ENCODE measurements at places on chromosomes 1 and 21.

- no peak for DNase-seq
Measured at GRCh38 chr1:38803647-38804046, 55.9 kb downstream of the RRAGC start.

DNA sequence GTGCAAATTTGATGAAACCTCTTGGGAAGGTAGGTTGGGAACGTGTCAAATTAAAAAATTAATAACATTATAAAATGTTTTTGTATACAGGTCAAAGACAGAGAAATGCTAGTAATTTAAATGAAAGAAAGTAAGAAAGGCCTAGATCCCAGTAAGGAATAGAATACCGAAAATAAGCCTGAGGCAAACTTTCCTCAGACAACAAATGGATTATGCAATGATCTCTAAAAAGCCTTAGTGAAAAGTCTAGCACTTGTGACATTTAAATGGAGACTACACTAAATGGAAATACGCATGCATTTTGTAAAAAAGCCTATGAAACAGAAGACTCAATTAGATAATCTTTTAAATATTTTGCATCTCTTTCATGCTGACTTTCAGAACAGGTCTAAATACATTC lies 138.5 kb upstream of the ZNHIT6 start:
- no peak for DNase-seq

DNA sequence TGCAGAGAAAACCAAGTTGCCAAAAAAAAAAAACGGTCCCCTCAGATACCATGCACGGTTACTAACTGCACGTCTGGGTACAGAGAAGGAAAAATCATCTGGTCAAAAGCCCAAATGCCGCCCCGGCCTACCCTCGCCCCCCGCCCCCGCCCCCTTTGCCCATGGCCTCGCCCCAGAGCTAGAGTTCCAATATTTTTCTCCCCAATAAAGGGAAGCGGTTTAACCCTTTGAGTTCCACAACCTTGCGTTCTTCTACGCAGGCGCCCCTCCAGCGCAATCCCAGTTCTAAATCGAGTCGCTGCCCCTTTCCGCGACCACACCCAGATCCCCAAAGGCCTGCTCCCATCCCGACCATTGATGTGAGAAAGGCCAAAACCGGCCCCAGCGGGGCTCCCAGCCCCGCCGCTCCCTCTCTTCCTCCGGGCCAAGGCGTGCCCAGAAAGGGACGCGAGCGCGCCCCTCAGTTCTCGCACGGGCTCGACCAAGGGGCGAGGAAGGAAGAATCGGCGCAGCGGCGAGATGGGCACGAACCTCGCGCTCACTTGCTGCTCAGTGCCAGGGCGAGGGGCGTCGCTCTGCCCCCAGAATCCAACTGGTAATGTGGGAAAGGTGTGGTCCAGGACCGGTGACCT lies 797 bp downstream of the WDR47 start:
- DNase-seq = peak; percentile 24

DNA sequence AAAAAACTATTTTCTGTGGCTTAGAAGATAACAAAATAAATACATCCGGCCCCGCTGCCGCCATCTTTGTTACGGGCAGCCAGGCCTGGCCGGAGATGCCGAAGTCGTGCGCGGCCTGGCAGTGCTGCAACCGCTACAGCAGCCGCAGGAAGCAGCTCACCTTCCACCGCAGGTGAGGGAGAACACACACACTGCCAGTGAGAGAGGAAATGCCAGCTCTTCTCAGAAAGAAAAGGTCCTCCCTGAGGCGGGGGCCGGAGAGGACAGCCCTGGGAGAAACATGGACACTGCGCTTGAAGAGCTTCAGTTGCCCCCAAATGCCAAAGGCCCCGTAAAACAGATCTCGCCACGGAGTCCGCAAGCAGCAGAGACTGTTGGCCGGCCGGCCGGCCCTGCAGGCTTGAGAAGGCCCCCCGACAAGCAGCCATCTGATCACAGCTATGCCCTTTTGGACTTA lies 323.2 kb downstream of the AMY1C start:
- DNase-seq = no peak

DNA sequence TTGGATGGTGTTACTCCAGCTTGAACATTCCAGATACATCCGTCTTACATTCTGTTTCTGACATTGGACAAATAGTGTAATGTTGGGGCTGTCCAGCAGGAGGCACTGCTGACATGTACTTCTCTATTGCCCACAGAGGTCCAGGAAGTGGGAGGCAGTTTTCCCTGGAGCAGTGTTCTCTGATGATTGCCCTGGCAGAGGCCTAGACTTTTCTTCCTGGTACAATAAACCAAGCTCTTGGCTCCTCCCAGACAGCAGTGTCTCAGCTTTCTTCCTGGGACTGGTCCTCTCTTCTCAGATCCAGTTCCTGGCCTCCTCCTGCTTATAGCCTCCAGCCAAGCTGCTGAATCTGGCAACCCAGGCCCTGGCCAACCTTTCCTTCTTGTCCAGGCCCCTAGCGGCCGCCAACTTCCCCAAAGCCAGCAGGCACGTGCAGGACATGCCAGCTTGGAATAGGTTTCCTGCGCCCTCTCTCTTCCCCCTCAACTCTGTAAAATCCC lies 14.9 kb upstream of the IFNLR1 start:
- DNase-seq = peak; percentile 55

DNA sequence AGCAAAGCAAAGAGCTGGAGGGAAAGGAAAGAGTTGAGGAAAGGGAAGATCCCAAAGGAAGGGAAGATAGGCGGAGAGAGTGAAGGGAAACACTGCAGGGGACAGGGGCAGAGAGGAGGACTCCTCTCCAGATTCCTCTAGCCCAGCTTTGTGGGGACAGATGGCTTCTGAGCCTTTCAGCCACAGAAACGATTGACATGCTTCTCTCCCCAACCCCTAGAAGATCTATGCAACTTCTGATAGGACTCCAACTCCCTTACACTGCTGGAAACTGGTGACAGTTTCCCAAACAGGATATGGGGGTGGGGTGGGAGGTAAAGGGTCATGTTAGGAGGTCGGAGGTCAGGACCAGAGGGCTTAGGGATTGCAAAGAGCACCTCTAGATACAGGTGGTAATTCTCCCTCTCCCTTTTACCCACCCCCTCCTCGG lies 6.5 kb downstream of the MEX3A start:
- DNase-seq = no peak

DNA sequence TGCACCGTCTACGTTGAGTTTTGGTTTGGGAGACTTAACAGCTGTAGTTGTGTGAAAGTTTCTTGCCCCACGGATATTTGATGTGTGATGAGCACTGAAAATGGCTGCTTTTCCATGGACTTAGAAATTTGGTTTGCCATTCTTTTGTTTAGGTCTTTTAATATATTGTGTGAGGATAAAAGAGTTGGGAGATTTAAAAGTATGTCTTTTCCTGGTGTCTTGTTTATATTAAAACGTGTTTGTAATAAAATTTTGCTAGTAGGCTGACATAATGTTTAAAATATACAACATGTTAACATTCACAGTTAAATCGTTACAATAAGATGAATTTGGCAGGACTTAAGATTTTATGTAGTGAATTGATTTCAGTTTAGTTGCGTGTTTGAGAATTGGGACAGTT lies 106.9 kb downstream of the DYRK1A start:
- DNase-seq = no peak

DNA sequence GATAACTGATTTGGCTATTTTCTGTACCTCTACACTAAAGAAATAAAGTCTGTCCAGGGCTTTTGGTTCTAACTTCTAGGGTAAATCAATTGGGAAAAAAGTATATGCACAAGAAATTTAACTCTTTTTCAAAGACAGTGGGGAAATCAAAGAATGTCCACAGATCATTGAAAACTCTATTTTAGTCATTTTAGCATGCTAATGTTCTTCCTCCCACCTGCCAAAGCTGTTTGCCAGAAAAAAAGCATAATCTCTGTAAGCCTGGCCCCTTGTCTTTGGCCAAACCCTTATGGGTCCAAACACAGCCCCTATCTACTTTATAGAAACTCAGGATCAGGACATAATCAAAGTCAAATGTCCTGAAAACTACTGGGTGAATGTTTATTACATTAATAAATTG lies 302.2 kb upstream of the ESRRG start:
- no peak for DNase-seq

- no peak for DNase-seq
Measured at GRCh38 chr1:10760566-10761502, 35.6 kb downstream of the CASZ1 start.

All from activated CD8-positive, alpha-beta memory T cell treated with anti-CD3 and anti-CD28 coated beads, Interleukin-2, amount 50 U/mL, for 4 hours (primary cell).